ENCODE measurements at places on chromosomes 13 and 19. TPM values are rescaled to one million over a fixed set of nuclear protein-coding genes. Genes with fewer than 3 reads are reported as not detected.

The WASF3 gene
- total RNA-seq = 6.1 TPM

The LGALS14 gene
- total RNA-seq = not detected

The CYP4F11 gene
- not detected for total RNA-seq

The ZNF491 gene
- 2.5 TPM for total RNA-seq

The CELF5 gene
- not detected for total RNA-seq

The PCDH17 gene
- under 0.01 TPM for total RNA-seq

The KLHL1 gene
- not detected for total RNA-seq

The KIR3DL2 gene
- not detected for total RNA-seq

The HSH2D gene
- not detected for total RNA-seq

The KASH5 gene
- not detected for total RNA-seq

The CXCL17 gene
- total RNA-seq = not detected

The ZGLP1 gene
- total RNA-seq = 0.88 TPM

The NCR1 gene
- total RNA-seq = not detected

The ZNF575 gene
- 0.20 TPM for total RNA-seq

The GGN gene
- not detected for total RNA-seq

The PRODH2 gene
- not detected for total RNA-seq

DNA sequence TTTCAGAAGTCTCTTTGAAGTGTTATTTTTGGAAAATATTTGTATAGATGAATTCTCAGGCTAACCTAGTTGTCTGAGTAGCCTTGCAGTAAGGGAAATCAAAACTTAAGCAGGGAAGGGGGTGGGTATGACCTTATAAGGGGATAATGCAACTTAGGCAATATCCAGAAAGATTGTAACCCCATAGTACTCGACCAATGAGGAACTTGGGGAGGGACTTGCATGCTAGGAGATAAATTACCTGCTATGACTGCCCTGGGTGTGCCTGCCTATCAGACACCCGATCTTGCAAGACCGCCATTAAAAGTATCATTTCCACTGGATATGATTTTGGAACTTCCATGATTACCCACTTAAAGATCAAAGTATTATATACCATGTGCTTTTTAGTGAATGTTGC is 23.0 kb upstream of the RFXAP start:
- no peak for DNase-seq

- no peak for DNase-seq
These were observed 122.2 kb downstream of the KDM4B start for GRCh38 chr19:5091018-5091683.

DNA sequence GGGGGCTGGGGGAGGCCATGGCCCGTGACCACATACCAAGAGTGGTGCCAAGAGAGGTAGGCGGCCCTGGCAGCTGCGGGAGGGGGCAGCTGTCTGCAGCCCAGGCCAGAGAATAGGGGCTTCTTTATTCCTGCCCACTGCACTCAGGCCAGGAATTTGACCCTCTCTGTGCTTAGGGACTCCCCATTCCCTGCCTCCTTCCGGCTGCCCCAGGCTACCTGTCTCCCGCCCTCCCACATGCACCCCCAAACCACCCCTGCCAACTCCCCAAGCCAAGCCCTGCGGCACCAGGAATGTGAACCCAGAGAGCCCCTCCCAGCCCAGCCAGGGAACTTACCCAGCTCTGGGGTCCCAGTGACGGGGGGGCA is 687 bp downstream of the PLEKHA4 start:
- peak; percentile 28 for DNase-seq

DNA sequence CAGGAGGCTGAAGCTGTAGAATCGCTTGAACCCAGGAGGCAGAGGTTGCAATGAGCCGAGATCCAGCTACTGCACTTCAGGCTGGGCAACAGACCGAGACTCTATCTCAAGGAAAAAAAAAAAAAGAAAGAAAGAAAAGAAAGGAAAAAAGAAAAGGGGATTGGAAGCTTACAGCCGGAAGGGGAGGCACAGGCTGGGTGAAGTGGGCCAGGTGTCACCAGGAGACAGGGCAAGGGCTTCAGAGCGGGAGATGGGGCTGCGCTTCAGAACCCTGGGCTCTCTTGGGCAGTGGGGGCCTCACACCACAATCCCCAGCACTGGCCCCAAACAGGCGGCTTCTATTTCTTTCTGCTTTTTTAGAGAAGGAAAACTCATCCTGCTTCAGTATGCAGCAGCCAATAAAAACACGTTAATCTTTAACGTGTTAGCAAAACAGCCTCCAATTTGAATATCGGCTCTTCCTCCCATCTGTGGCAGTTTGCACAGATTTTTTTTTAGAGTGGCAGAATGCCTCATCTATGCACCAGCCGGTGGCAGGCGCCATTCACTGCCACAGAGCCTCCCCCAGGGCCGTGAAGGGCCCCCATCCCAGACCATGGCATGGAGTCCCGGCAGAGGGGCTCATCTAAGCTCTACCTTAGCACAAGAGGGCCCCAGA is 46.6 kb upstream of the C19orf12 start:
- DNase-seq = no peak

- no peak for DNase-seq
These were observed 25.8 kb downstream of the ABCC4 start for GRCh38 chr13:95275322-95276036.

- no peak for DNase-seq
These were observed 221.9 kb upstream of the PCDH17 start for GRCh38 chr13:57409656-57410055.

- DNase-seq = no peak
These were observed 4.4 kb downstream of the GRTP1 start for GRCh38 chr13:113359571-113359970.

- DNase-seq = no peak
These were observed 211.8 kb downstream of the RBM26 start for GRCh38 chr13:79194272-79194671.

DNA sequence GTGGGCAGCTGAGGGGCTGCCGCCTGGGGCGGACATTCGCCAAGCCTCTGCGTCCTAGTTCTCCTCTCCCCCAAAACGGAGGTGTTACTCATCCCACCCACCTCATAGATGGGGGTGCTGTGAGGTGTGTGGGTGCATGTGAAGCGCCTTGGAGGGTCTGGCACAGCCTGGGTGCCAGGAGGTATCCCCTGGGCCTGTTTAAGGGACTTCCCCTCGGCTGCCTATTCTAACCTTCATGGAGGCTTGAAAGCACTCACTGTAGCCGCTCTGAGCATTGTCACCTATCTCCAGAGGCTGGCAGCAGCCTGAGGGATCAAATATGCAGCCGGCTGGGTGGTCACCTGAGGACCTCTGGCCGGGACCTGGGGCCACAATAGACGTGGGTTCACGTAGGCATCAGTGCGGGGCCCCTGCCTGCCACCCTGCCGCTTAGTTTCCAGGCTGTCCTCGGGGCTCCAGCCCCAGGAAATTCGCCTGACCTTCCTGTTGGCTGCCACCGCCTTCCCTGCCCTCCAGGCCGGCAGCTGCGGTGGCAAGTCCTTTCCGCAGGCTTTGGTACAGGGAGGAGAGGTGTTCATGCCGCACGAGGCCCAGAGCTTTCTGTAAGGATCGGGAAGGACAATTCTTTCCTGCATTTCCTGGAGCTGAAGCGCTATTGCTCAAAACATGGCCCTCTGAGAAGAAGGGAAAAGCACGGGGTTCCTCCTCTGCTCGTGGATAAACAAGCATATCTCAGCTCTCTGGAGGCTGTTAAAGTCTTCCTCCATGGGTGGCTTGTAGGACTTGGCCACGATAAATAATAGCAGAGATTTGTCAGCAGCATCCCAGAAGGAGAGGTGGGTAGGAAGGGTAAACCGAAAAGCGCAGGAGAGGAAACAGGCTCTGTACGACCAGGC is 4.6 kb downstream of the COL4A2 start:
- no peak for DNase-seq

DNA sequence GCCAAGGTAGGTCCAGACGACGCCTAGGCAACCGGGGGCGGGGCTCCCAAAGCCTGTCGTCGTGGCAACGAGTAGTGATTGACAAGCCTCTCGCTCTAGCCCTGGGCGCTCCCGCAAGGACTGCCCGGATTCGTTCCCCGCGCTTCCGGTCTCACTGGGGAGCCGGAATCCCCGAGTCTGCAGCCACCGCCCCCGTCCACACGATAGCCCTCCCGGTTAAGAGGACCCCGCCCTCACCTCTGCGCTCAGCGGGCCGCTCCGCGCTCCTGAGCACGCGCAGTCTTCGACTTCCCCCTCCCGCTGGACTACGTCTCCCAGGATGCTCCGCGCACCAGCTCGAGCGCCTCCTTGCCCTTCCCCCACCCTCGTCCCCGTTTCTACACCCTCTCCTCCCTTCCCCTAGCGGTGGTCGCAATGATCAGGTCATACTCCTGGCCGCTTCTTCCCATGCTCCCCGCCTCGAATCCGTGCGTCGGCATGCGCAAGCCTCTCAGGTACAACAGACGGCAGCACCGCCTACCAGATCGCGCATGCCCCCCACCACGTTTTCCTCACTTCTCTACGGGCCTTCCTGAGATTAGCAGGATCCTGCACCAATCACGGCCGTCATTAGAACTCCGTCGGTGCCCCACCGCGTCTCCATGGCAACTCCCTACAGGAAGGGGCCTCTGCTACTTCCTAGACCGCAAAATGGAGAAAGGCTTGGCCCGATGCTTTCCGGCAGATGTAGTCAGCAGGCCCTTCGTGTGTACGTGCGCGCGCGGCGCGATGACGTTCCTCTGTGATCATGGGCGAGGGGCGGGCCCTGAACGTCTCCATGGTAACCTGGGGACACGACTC is at the start of gene MZF1:
Gene MZF1, minus strand, starts transcription at position 518 of the 840 bp plus-strand sequence. CDS start 1,946 bp downstream, outside the sequence.
- peak; percentile 100 for DNase-seq

- peak; percentile 43 for DNase-seq
These were observed 221.0 kb downstream of the KLF12 start for GRCh38 chr13:73913079-73913740.

GRCh38 chr19:4548238-4548584 is 8.4 kb upstream of the LRG1 start:
- no peak for DNase-seq

DNA sequence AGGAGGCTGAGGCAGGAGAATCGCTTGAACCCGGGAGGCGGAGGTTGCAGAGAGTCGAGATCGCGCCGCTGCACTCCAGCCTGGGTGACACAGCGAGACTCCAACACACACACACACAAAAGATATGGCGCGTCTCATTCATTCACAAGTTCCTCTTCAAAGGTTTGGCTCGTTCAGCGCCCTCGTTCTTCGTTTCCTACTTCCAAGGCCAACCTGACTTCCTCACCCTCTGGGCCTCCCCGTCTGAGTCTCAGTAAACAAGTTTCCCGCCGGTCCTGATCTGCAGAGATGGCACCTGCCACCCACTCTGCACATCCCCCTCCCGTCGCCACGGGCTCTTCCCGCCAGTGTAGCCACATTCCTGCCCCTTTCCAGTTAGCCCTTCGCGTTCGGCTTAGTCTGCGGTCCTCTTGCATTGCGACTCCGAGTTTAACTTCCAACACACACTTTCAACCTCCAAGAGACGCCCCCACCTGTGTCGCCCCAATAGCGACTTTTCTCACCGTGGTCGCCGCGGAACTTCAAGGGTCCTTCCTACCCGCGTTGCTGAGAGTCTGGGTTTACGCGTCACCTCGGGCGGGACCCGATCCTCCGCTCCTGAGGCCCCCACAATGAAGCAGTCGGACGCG is 1.3 kb upstream of the BSG start:
- DNase-seq = peak; percentile 39

DNA sequence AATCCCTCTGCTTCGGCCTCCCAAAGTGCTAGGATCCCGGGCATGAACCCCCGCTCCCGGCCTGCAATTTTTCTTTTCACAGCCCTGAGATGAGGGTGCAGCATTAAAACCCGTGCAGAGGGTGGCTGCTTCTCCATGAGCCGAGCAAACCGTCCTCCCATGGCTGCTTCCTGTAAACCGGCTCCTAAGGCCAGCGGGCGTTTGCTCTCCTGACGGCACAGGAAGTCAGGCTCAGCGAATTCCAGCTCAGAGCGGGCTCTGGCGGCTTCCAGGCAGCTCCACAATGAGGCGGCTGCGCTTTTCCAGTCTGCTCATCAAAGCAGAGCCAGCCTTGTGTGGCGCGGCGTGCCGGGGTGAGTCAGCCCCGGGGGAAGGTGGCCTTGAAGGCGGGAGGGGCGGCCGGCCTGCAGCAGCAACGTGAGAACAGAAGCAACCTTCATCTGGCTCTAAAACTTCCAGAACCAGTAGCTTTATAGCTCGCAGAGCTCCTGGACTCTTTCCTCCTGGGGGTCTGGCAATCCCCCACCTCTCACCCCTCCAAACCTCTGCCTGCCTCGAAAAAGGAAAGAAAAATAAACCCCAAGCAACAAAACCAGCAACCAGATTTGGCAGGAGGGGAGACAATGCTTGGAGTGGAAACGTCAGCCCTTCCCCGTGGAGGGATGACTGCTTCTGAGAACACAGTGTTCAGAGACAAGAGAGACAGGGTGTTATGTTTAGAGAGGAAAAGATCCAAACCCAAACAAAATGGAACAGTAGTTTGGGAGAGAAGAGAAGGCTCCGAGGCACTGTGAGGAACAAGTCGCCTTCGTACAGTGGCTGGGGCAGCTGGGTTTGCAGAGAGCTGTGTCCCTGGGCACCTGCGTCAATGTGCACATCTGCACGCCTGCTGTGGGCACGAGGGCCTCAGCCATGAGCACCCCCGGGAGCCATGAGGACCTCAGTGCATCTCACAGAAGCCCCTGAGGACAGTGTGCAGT is 67.8 kb downstream of the GADD45B start:
- DNase-seq = peak; percentile 98

GRCh38 chr19:21680671-21681070 is 86.7 kb downstream of the ZNF100 start:
- no peak for DNase-seq

- no peak for DNase-seq
These were observed 60.8 kb downstream of the SOX1 start for GRCh38 chr13:112127564-112128330.

DNA sequence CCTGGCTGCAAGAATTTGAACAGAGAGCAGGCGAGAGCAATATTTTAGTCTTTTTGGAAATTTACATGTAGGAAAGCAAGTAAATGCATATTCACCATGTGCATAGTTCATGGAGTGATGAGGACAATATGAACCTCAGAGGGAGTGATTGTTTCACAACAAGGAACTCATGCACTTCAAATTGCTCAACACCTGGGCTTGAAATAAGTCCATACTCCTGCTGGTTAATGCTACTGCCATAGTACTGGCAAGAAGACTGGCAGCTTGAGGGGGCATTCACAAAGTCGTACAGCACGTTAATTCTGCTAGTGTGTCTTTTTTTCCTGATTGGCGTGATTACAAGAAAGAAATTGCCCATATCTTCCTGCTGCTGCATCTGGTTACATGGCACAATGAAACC is 267.6 kb downstream of the PCDH17 start:
- DNase-seq = no peak

- no peak for DNase-seq
These were observed 24.5 kb downstream of the PTPRS start for GRCh38 chr19:5316138-5316537.

GRCh38 chr13:51152701-51153100 is 41.6 kb upstream of the C13orf42 start:
- peak; percentile 50 for DNase-seq

- DNase-seq = no peak
These were observed 235.6 kb downstream of the SHISA2 start for GRCh38 chr13:25816239-25816638.

DNA sequence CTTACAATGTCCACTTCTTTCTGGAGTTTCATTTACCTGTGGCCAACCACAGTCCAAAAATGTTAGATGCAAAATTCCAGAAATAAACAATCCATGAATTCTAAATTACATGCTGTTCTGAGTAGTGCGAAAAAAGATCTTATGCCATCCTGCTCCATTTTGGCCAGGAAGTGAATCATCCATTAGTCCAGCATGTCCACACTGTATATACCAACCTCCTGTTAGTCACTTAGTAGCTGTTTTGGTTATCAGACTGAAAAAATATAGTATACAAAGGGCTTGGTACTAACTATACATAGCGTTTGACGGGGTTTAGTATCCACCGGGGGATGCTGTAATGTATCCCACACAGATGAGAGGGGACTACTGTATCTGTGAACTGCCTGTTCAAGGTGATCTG is 618.0 kb upstream of the ARGLU1 start:
- peak; percentile 11 for DNase-seq

GRCh38 chr19:4327877-4328242 is 10.8 kb downstream of the STAP2 start:
- DNase-seq = no peak
